KBM-7 (cell line): ENCODE measurements at places on chromosomes 13 and 19.

DNA sequence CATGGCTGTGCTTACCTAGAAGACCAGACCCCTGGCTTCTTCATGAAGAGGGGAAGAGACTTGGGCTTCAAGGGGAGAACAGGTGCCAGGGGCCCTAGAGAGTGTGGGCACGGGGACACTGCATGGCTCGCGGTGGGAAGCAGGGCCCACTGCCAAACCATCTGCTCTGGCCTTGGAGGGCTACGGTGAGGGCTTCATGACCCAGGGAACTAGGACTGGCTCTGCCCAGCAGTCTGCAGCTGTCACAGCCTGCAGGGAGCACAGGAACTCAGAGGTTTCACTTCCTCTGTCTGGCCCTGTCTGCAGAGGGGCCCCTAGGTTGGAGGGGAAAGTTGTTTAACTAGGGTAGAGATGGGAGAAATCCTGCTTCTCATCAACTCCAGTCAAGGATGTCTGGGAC, 4.3 kb downstream of the ERCC1 start:
- DNase-seq = peak; percentile 67

DNA sequence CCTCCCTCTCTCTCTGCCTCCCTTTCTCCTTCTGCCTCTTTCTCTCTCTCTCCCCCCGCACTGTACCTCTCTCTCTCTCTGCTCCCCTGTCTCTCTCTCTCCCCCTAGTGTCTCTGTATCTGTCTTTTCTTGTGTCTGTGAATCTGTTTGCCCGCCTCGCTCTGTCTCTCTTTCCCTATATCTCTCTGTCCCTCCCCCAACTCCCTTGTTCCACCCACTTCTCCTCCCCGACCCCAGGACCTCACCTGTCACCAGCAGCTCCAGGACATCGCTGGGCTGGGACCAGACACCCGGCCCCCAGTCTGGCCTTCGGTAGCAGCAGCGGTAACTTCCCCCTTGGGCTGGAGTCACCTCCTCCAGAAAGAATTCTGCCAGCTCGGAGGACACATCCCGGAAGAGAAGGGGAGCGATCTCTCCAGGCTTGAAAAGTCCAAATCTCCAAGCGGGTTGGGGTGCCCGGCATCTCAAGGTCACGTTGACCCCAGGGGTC, 3.9 kb downstream of the OSCAR start:
- DNase-seq = peak; percentile 65

DNA sequence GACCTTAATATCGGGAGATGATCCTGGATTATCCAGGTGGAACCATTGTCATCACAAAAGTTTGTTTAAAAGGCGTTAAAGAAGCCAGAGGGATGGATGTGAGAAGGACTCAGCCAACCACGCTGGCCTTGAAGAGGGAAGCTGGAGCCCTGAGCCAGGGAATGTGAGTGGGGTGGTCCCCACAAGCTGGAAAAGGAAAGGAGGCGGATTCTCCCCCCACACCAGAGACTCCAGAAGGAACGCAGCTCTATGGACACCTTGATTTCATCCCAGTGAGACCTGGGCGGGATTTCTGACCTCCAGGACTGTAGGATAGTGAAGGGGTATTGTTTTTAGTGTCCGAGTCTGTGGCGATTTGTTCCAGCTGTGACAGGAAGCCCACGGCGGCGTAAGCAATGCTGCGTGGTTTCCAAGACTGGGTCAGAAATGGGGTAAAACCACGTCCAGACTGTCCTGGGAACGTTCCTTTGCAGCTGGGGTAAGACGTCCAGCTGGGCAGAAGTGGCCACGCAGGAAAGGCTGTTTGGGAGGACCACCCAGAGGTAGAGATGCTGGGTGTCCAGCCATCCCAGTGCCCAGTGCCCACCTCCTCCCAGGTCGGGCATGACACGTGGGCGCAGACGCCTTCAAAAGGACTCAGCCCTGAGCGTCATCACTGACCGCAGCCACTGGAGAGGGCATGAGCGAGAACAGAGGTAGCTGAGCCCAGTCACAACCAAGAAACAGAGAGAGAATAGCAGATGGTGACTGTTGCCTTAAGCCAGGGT, 125.4 kb upstream of the USP29 start:
- no peak for DNase-seq

DNA sequence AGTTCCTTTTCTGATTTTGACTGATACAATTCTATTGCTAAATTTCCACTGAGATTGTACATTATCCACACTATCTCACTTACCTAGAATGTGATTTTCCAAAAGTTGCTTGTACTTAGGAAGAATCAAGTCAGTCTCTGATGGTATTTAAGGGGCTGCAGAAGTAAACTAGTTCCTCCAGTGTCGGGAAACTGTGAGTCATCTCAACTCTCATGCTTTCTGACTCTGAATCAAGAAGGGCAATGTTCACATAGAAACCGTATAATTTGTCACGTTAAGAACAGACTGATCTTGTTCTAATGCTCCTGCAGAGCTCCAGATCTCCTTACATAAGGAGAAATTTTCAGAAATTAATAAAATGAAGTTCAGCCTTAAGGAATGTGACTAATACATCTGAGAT, 369.3 kb downstream of the KLF5 start:
- DNase-seq = no peak

DNA sequence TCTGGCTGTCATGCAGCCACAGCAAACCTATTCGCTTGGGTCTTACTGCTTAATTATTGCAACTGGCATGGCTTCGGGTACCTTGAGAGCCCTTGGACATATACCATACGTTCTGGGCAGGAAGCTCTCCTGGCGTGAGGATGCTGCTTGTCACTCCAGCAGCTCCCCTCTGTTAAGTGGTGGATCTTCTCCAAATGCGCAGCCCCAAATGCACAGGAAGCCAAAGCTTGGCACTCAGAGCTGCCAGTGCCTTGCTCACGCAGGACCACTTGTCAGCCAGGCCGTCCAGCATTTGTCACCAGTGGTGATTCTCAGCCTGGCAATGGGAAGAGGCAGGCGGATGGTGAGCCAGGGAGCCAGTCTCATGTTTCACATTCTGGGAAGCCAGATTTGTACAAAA, 158.6 kb downstream of the KATNAL1 start:
- no peak for DNase-seq
